ENCODE measurements at places on chromosomes 12 and 14.
A peak's percentile ranks its signal among the peaks of the same experiment; 100 is the strongest.

DNA sequence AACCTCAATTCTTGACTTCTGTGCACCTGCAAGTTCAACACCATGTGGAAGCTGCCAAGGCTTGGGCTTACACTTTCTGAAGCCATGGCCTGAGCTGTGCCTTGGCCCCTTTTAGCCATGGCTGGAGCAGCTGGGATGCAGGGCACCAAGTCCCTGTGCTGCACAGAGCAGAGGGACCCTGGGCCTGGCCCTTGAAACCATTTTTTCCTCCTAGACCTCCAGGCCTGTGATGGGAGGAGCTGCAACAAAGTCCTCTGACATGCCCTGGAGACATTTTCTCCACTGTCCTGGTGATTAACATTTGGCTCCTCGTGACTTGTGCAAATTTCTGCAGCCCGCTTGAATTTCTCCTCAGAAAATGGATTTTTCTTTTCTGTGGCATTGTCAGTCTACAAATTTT lies 132.4 kb downstream of the TPH2 start:
- no peak for DNase-seq

DNA sequence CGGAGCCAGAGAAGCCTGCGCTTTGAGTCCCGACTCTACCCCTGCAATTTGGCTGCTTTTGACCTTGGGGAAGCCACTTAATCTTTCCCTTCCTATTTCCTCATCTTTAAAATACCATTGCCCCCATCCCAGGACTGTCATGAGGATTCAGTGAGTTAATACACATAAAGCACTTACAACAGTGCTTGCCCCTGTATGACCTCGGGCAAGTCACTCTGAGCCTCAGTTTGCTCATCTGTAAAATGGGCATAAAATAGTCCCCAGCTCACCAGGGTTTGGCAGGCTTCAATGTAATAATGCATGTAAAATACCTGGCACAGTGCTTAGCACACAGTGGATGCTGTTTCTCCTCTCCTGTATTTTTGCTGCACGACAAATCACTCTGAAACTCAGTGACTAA lies 278.7 kb upstream of the PWP1 start:
- DNase-seq: no peak

DNA sequence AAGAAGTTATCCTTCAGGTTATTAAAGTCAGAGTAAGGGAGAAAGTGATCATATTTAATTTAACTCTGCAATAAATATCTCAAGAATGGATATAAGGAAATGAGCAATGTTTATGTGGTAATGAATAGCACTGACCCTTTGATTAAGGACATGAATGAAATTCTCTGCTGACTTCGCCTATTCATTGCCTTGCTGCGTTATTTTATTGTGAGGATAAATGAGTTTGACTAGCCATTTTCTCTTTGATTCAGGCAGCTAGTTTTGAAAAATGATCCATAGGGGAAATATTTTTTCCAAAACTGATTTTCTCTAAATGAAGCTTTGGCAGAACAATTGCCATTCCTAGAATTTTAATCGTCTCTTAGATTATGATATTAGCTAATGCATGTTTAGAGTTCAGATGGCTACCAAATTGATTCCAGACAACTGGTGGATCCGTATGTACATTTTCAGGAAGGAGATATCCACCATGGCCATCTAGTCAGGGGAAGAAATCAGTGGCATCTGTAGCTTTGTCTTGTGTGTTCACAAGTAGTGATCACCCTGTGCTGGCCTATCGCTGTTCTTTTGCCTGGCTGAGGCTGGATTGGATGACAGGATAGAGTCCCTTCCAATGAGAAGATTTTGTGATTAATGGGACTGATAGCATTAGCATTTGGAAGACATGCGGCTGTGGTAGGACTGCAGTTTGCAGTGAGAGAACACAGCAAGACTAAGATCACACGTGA lies 302.3 kb upstream of the RGS6 start:
- no peak for DNase-seq

DNA sequence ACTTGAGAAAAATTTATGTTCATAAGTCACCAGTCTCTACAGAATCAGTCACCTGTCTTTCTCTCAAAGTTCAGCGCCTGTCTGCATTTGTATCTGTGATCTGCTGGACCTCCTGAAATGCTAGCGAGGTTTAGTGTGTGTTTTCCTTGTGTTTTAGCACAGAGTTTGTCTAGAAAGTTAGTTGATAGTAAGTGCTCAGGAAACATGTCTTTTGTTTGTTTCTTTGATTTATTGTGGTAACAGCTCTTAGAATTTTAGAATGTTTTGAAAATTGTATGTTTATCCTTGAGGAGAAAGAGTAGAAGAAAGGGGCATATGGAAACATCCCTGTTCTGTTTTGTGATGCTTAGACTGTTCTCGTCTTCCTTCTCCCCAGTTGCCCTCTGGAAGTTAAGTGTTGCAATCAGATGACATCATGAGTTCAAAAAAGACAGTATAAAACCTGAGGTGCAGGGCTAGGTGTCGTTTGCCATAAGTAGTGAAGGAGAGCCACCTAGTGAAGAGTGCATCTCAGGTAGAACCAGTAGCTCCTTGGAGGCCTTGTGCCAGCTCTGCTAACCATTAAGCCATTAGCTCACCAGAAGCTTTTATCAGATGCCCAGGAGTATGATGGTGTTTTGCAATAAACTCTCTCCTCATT lies 44.8 kb downstream of the FBXW8 start:
- DNase-seq: peak; percentile 20

DNA sequence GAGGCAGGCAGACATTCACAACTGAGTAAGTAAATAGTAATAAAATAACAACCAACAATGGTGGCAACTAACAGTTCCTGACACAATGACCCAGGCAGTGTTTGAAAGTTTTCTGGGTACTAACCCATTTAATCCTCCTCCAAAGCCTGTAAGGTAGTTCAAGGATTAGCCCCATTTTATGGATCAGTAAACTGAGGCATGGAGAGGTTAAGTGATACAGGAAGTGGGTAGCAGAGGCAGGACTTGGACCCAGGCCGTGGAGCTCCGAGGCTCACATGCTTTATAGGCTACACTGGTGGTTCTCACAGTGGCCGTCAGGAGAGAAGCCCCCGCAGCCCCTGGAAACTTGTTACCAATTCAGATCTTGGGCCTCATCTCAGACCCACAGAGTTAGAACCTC lies 17.5 kb downstream of the CRACR2A start:
- DNase-seq: no peak

DNA sequence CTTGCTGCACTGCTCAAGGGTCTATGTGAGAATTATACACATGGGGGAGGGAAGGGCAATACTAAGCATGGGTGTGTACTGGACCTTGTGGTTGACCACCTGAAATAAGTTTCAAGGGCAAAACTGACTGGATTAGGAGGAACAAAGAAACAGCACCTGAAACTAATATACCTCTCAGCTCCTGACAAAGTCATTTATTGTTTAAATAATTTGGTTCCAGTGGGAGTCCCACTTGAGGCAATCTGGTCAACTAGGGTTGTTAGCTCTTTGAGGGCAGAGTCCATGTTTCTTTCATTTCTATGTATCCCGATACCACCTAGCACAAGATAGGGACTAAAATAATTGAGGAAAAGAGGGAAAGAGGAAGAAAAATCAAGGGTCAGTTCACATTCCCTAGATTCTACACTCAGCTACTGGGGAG lies 45.5 kb downstream of the STXBP6 start:
- no peak for DNase-seq

DNA sequence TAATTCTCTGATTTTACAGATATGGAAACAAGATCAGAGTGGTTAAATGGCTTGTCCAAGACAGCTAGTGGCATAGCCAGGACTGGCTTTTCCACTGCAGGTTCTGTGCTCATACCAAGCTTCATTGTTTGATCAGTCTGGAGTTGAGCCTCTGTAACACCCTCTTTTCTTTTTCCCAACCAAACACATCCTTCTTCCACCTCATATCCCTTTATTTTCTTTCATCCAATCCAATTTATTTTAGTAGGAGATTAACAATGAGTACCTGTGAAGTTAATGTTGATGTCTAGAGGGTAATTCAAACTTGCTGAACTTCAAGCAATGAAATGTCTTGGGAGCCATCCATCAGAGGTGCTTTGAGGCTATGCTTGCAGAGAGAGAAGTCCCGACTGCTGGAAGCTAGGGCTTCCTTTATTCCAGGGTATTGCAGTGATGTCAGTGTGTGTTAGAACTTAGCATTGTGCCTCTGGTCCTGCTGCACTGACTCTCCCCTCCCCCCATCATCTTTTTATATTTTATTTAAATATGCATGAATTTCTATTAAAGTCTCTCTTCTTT lies 452.1 kb upstream of the PDE3A start:
- no peak for DNase-seq

- no peak for DNase-seq
These were observed 825 bp downstream of the DHH start for GRCh38 chr12:49093792-49094159.

DNA sequence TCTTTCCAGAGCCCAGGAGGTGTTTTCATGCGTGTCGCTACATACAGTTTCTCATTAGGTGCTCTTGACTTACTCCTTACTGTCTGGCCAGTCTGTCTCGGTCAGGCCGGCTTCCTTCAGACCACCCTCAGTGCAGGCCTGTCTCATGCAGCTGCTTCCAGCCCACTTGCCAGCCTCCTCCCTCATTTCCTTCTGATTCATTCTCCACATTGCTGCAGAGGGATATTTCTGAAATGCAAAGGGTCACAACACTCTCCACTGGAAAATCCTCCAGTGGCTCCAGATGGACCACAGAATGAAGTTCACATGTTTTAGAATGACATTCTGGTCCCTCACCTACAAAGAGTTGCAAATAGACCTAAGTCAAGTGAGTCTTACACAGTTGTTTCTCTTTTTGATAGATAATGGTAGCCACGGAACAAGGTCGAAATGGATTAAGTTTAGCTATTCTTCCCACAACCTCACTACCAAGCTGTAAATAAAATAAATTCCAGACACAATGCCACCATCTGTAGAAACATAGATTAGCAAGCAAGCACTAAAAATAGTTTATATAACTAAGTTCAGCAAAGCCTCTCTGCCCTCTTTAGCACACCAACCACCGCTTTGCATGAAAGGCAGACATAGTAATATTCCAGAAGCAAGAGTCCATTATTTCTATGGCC lies 146.9 kb downstream of the ESR2 start:
- no peak for DNase-seq

GRCh38 chr12:29415111-29415510 lies 34.1 kb upstream of the ERGIC2 start:
- no peak for DNase-seq

DNA sequence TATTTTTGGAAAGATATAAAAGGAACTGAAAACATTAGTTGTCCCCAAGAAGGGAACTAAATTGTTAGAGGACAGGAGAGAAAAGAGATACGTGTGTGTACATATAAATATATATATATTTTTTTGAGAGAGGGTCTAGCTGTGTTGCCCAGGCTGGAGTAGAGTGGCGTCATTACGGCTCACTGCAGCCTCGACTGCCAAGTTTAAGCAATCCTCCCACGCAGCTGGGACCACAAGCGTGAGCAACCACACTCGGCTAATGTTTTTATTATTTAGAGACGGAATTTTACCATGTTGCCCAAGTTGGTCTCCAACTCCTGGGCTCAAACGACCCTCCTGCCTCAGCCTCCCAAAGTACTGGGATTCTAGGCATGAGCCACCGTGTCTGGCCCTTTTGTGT lies 16.2 kb upstream of the NOP2 start:
- DNase-seq: no peak

- DNase-seq: no peak
These were observed 15.8 kb downstream of the FGFR1OP2 start for GRCh38 chr12:26954027-26954426.

GRCh38 chr14:21652209-21652808 lies 1.3 kb upstream of the OR4E2 start:
- no peak for DNase-seq

Data from COR-L47 (cell line).